ENCODE measurements at places on chromosomes 11 and 22. TPM values are rescaled to one million over a fixed set of nuclear protein-coding genes. Genes with fewer than 3 reads are reported as not detected.

Gene OR8D1
- total RNA-seq: not detected

Gene HTR3A
- not detected for total RNA-seq

Gene OR4D5
- not detected for total RNA-seq

Gene ANGPTL5
- 0.77 TPM for total RNA-seq

Gene IRAG1
- total RNA-seq: 25.7 TPM

Gene MAPK8IP1
- 7.4 TPM for total RNA-seq

Gene GAB4
- total RNA-seq: not detected

Gene LRRC55
- total RNA-seq: not detected

Gene SCGB1C1
- total RNA-seq: not detected

Gene NCAM1
- total RNA-seq: 0.51 TPM

Gene TYR
- total RNA-seq: not detected

Gene CELF1
- 74.2 TPM for total RNA-seq

Gene GPHA2
- not detected for total RNA-seq

Gene ANO5
- total RNA-seq: 0.77 TPM

Gene LDHAL6A
- total RNA-seq: not detected

Gene WNT7B
- total RNA-seq: under 0.01 TPM

Gene TMEM132A
- total RNA-seq: 20.8 TPM

Measured in fibroblast of lung (primary cell).